ENCODE measurements at places on chromosomes 1 and 21. TPM values are rescaled to one million over a fixed set of nuclear protein-coding genes. Genes with fewer than 3 reads are reported as not detected.

DNA sequence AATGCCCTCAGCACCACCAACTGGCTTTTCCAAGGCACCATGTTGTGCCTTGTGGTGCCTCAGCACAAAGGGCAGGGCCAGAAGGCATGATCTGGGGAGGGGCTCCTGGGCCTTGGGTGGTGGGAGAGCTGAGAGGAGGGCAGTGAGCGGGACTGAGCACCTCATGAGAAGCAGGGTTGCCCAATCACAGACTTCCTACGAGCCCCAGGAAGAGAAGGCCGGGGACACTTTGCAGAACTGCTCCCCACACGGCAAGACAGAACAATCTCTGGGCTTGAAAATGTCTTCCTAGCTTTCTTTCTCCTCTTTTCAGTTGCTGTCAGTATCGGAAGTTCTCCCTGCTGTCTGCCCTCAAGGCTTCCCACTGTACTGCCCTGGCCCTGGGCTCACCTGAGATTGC, 6.8 kb downstream of the KCNJ10 start:
- no peak for DNase-seq

EPHA10 gene
- not detected for total RNA-seq

OR2M3 gene
- total RNA-seq: not detected

GRCh38 chr1:36539526-36539925, 56.8 kb upstream of the CSF3R start:
- no peak for DNase-seq

- no peak for DNase-seq
Measured at GRCh38 chr1:116923421-116923820, 13.7 kb downstream of the PTGFRN start.

Data from foreskin keratinocyte (primary cell).